Cardiac muscle cell (in vitro differentiated cells and primary cell): ENCODE measurements at places on chromosomes 13 and 19. TPM values are rescaled to one million over a fixed set of nuclear protein-coding genes. Genes with fewer than 3 reads are reported as not detected.

GRCh38 chr13:98187965-98188261 is 10.8 kb upstream of the RNF113B start:
- no peak for DNase-seq

GRCh38 chr19:46935066-46935663 is 74.4 kb downstream of the ARHGAP35 start:
- no peak for DNase-seq

DNA sequence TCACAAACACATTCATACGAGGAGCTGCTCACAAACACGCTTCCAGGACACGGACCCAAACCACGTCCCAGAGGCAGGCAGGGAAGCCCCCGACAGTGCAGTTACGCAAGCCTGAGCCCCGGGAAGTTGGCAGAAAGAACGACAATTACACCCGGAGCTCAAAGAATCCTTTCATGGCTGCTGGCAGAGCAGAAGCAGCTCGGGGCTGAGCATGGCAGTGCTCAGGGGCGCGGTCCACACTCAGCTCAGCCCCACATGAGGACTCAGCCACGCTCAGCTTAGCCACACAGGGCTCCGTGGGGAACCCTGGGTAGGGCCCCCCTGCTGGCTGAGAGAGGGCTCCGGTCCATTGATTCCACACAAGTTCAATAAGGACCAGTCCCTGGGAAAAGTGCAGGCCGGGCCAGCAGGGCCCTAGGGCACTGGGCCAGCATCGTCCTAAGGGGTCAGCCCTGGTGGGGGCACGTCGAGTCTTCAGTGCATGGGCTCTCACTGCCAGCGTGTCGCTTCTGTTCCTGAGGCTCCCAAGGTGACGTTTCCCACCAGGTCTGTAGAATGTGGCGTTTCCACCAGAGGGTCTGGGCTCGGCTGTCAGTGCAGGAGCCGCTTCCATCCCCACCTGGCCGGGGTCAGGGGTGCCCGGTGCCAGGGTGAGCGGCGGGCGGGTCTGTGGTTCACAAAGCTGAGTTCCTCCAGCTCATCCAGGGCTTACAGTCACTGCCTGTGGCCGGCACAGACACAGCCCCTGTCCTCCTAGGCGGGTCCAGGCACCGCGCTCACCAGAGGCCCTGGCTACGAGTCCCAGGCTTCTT is 23.1 kb downstream of the GAS6 start:
- DNase-seq: no peak

- no peak for DNase-seq
Measured at GRCh38 chr19:12984143-12984627, 11.1 kb upstream of the NFIX start.

DNA sequence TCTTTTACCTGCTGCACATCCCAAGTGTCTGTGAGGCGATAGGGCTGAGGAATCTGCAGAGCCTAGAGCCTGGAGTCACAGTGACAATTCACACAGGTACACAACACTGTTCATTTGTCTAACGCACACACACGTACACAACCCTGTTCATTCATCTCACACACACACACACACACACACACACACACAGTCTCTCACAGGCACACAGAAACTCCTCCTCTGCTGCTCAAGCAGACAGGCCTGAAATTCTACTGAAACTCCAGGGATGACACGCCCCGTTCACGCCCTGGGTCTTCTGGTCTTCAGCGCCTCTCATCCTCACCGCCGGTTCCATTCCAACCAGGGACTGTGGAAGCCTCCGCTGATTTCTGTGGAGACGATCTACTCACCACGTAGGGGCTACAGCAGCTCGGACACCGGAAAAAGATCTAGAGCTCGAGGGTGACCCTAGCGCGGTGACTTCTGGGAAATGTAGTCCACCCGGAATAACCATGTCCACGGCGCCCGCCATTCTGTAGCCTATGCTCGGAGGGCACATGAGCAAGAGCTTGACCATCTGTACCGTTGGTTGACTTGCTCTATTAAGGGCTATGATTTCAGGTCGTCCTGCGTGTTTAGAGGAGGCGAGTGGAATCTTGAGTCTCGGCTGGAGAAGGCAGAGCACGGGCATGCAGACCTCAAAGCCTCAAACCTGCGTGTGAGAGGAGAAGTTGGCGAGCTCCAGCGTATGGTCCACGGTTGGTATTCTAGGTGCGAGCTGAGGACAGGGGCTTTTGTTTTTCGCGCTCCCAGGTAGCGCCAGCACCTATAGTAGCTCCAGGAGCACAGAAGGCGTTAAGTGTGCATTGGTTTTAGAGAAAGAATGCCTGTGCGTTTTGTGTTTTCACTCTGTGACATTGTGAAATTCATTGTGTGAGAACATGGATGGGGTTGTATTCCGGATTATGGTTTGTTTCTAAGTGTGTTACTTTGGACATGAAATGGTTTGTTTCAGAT is 33.4 kb downstream of the ZNF45 start:
- DNase-seq: peak; percentile 90

GRCh38 chr13:99357131-99357596 is 50.0 kb upstream of the GPR183 start:
- no peak for DNase-seq

DNA sequence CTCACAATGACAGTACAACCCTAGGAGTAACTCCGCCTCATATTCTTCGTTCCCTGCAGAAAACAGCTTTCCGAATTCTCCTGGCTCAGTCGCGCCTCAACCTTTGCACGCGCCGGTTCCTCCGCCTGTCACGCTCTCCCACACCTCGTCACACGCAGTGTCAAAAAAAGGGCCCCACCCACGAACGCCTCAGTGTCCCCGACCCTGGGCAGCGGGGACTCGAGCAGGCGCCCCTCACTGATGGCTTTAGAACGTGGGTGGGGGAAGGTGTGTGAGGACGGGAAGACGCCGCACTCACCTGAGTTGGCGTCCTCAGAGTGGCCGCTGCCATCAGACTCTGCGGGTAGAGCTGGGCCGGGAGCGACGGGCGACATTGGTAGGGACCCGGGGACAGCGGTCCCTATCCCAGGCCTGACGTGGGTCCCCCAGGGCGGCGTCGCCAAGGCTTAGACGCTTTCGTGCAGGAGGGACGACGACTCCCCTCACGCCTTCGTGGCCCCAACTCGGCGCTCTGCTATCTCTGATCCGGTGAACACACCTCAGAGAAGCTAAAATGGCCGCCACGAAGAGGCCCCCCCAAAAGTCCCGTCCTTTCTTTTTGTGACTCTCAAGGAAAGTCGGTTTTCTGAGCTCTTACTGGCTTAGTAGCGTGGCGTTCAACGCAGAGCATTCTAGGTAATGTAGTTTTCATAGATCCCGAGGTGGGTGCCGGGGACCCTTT is at the start of gene ZNF154:
Gene ZNF154 (minus strand): TSS at position 564 of the 721 bp plus-strand sequence. CDS start 233 bp downstream, at position 331.
- DNase-seq: peak; percentile 92

GRCh38 chr13:96141032-96141431 is 51.1 kb downstream of the HS6ST3 start:
- peak; percentile 59 for DNase-seq

DNA sequence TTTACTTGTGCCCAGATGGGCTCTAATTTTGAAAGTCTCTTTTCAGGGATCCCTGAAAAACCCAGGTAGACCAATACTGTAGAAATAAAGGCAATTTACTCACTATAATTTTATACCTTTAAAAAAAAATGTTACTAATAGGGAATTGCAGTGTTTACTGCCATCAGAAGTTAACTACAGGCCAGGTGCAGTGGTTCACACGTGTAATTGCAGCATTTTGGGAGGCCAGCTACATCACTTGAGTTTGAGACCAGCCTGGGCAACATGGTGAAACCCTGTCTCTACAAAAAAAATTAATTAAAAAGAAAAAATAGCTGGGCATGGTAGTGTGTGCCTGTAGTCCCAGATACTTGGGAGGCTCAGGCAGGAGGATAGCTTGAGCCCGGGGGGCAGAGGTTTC is 10.2 kb downstream of the USP12 start:
- DNase-seq: no peak

DNA sequence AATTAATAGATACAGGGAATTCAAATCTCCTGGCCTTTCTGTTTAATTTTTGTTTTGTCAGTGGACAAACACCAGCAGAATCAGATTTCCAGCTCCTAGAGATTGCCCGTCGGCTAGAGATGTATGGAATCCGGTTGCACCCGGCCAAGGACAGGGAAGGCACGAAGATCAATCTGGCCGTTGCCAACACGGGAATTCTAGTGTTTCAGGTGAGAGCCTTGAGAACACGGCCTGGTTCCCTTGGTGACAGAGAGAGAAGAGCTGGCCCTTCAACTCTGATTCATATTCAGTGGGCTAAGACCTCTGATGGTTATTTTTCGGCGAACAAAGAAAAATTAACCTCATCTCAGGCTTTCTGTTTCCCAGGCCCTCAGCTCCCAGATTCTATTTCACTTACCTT is 191.3 kb downstream of the STK24 start:
- DNase-seq: no peak

GRCh38 chr19:54013866-54014265 is 22.4 kb downstream of the CACNG6 start:
- no peak for DNase-seq

DNA sequence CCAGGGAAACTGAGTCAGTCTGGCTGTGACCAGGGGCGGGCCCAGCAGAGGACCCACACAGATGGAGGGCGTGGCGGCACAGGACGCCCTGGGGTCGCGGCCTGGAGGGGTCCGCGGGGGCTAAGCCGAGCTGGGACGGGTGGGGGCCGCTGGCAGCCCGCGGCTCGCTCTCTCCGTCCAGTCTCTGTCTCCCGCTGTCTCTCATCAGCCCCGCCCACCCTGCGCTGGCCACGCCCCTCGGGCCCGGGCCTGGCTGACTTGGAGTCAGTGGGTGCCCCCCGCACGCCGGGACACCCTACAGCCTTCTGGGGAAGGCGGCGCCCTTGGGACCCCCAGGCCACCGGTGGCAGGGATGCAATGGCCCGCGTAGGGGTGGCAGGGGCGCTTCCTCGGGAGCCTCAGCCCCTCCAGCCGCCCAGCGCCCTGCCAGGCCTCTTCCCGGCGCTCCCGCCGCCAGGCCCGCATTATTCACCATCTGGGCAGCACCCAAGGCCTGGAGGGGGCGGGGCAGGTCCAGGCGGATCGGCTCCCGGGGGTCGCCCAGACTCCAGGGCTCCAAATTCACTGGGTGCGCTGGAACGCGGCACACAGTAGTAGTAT is at the start of gene TBXA2R:
Gene TBXA2R (minus strand): TSS at position 186 of the 600 bp plus-strand sequence. CDS start 6,241 bp downstream, outside the sequence.
- peak; percentile 28 for DNase-seq

- DNase-seq: no peak
Measured at GRCh38 chr19:49613374-49613773, 22.4 kb downstream of the PRR12 start.

GRCh38 chr19:15304140-15304705 is 28.1 kb downstream of the BRD4 start:
- no peak for DNase-seq

- no peak for DNase-seq
Measured at GRCh38 chr13:78319101-78319627, 284.2 kb downstream of the POU4F1 start.

DNA sequence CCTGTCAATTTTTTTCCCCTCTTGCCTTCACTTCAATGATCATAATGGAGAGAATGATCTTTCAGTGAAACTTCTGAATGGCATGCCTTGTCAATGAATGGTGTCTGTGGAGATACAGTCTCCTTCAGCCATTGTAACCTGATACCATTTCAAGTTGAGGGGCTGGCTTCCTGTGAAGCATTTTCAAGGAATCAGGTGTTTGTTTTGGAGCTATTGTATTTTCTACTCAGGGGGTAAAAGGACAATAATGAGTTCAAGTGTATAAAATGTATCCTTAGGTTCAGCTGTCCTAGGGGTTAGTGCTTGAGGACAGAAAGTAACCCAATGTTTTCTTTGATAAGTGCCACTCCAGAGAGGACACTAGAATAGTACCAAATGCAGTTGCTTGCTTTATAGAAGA is 23.8 kb upstream of the CBY2 start:
- no peak for DNase-seq

GRCh38 chr19:56167064-56167578 is 8.7 kb upstream of the GALP start:
- DNase-seq: peak; percentile 74

Gene FGF14
- not detected in 2 replicates for total RNA-seq

Gene ZNF701
- 6.3 and 13.5 TPM in 2 replicates for total RNA-seq

Gene ZNF576
- 12.5 and 12.6 TPM in 2 replicates for total RNA-seq

Gene NUDT15
- 12.0 and 12.7 TPM in 2 replicates for total RNA-seq

Gene SYNGR4
- total RNA-seq: 0.57 TPM in 1 of 2 replicates, not detected in the other

Gene CEACAM4
- total RNA-seq: not detected in 2 replicates

Gene LYL1
- 5.6 and 6.3 TPM in 2 replicates for total RNA-seq
